ENCODE measurements at places on chromosomes 12 and 14.

DNA sequence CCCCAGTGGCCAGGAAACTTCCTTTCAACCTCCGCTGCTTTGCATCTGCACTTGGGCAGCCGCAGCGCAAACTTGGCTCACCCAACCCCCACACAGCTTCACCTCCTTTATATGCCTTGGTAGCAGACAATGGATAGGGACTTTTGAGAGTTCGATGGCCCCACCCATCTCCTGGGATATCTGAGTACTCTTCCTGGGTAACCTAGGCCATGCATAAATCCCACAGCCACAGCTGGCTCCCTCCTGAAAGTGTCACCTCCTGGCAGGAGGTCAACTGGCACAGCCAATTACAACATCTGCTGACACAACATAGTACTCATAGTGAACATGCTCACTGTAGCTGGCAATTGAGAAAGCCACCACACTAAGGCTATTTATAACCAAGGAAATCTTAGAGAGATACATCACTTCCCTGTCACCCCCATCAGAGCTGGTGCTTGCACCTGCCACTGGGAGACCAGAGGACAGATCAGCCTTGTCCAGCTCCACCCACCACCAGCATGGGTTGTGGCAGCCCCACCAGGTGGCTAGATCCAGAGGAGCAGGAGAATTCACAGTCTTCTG is 410.0 kb downstream of the SYT1 start:
- DNase-seq = no peak

DNA sequence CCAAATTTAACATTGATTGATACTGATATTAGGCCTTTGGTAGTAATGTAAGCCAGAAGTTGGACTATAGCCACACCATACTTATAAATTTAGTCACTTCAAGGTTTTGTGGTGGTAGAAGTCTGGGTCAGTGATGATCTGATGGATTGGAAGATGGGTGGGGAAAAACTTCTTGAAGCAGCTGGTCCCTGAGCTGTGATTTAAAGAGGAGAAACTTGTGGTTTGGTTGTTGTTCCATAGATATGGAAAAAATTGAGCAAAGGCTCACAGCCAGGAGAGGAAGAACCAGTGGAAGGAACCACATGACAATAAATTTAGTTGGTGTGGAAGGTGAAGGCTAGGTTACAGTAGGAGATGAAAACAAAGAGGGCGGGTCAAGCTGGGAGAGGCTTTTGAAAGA is 26.1 kb downstream of the PTHLH start:
- no peak for DNase-seq

GRCh38 chr12:32679920-32680237 is 778 bp downstream of the DNM1L start:
- no peak for DNase-seq

- no peak for DNase-seq
Measured at GRCh38 chr12:92156704-92157395, 11.2 kb upstream of the BTG1 start.

- DNase-seq = no peak
Measured at GRCh38 chr14:65263177-65263788, 149.2 kb upstream of the FUT8 start.

DNA sequence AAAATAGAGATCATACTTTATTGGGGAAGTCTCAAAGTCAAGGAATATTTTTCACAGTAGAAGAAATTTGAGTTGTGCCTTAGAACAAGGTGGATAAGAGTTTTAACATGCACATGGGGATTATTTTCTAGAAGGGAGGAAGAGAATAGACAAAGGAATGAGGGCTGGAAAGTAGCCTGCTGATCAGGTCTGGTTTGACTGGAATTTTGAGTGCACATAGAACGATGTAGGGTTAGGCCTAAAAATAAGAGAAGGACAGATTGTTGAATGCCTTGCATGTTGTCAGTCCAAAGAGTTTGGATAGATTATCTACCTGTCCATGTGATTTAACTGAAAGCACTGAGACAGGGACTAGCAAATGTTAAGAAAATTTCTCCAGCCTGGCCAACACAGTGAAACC is 87.2 kb downstream of the SRGAP1 start:
- no peak for DNase-seq

DNA sequence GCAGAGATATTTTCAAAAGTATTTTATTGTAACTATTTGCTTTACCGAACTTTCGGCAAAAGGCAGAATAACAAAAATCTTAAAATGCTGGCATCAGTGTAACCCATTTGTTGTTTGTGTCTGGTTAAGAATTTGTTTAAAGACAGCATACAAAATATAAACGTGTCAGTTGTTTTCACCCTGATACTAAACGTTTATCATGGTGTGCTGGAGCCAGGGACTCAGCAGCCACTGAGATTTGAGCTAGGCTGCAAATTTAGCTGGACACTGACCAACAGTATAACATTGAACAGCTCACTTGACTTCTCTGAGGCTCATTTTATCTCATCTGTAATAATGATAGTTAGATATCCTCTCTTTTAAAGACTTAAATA is 183.7 kb downstream of the TMTC3 start:
- no peak for DNase-seq

DNA sequence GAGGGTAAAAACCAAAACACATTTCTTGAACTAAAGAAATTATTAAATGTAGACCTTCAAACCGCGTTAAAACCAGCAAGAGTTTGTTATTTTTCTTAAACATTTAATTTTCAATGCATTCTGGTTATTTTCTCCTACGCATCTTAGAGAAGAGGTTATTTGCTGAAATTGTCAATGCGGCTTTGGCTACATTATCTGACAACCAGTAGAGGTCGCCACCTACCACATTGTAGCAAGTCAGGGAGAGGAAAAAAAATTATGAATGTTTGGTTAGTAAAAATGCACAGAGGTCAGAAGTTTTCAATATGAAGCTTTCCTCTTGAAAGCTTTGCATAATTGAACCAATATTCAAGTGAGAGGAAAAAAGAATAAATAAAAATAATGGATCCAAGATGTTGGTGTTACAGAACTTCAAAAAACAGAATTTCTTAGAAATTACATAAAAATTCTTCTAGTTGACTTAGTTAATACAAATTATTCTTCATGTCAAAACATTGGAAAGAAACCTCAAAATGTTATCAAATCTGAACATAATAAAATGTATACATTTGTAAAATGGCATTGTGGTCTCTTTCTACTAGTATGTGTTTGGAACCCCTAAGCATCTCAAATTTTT is 159.4 kb upstream of the TMTC2 start:
- peak; percentile 22 for DNase-seq

Measured in NCI-H1417 treated with DMSO at 0.1 percent for 48 hours (cell line).